ENCODE measurements at places on chromosomes 3 and 15.

GRCh38 chr3:27345493-27345892, 23.7 kb downstream of the NEK10 start:
- DNase-seq = no peak

- no peak for DNase-seq
Observed at GRCh38 chr15:25391971-25392721, 46.7 kb downstream of the UBE3A start.

DNA sequence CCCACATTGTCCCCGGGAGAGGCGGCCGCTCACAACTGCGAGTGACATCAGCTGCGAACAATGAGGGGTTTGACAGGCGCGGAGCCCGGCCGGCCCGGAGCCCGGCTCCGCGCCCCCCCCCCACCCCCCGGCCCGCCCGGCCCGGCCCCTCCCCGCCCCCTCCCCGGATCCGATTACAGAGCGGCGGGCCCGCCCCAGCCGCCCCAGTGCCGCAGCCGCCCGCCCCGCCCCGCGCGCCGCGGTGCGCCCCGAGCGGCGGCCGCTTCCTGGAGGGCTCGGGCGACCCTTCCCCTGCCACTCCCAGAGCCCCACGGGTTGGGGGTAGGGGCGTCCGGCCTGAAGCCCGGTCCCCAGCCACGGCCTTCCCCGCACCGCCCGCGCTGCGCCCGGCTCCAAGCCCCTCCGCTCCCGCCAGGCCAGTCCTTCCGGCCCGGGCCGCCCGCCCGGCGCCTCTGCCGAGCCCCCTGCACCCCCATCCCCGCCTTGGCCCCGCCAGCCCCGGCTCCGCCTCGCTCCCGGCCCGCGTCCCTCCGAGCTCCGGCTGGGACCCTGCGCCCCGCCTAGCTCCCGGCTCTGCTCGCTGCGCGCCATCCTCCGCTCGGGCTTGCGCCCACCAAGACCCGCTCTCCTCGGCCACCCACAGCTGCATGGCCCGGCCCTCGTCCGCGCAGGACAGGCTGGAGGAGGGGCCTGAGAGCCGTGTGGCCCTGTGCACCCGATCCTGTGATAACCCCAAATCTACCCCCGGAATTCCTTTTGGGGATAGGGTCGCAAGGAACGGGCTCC, at the start of gene PCBP4:
Gene PCBP4 (minus strand): TSS at position 71 of the 786 bp plus-strand sequence. CDS start 6,214 bp downstream, outside the sequence.
- no peak for DNase-seq

DNA sequence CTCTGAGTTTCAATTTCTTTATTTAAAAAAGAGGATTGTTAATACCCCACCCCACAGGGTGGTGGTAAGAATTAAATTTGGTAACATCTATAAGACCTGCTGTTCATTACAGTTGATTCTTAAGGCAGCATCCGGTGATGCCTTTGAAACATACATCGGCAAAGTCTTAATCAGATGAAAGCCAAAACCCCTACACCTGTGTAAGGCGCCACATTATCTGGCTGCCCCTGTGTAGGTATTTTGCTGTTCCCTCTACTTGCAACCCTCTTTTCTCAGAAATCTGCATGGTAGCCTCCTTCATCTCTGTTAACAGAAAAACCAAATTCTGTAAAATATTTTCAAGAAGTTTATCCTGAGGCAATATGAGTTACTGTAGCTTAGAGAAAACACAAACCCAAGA, 90.0 kb downstream of the ST6GAL1 start:
- no peak for DNase-seq

DNA sequence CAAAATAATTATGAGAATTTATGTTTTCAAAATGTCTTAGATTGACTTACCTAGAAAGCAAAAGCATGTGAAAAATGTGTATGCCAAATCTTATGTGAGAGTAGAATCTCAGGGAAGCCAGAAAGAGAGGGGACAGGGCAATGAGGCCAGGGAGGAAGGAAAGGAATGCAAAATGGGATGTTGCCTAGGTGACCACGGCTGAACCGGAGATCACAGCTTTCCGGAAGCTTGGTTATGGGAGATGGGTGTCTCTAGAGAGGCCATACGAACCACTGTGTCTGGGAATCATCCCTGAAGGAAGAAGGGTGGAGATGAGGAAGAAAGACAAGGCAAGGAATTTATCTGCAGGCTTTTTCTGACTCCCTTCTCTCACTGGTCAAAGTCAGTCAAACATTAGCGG, 76.0 kb downstream of the SUCLG2 start:
- no peak for DNase-seq

GRCh38 chr15:85394554-85395333, 14.3 kb downstream of the AKAP13 start:
- no peak for DNase-seq

DNA sequence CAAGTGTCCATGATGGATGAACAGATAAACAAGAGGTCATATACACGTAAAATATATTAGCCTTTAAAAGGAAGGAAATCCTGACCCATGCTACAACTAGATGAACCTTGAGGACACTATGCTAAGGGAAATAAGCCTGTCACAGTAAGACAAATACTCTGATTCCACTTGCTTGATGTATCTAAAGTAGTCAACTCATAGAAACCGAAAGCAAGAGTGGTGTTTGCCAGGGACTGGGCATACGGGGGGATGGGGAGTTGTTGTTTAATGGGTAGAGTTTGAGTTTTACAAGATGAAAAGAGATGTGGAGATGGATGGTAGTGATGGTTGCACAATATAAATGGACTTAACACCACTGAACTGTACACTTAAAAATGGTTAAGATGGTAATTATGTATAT, 65.4 kb downstream of the C3orf70 start:
- DNase-seq = no peak

- no peak for DNase-seq
Observed at GRCh38 chr3:43260412-43260811, 25.9 kb upstream of the SNRK start.

- no peak for DNase-seq
Observed at GRCh38 chr15:69082554-69082953, 68.1 kb downstream of the NOX5 start.

DNA sequence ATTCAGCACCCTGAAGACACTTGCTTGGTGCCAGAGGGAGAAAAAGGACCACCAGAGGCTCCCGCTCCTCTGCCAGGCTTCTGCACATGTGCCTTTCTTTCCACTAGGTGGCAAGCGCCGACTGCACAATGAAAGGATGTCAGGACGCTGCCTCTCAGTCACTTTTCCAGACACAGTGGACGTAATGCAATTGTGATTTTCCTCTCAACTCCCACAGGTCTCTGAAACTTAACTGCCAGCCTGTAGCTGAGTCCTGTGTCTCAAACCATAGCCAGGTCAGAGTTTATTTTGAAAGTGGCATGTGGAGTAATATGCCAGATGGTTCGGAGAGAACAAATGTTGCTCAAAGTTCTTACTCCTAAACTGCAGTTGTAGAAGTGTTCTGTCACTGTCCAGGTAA, 162.9 kb downstream of the ITPR1 start:
- no peak for DNase-seq

DNA sequence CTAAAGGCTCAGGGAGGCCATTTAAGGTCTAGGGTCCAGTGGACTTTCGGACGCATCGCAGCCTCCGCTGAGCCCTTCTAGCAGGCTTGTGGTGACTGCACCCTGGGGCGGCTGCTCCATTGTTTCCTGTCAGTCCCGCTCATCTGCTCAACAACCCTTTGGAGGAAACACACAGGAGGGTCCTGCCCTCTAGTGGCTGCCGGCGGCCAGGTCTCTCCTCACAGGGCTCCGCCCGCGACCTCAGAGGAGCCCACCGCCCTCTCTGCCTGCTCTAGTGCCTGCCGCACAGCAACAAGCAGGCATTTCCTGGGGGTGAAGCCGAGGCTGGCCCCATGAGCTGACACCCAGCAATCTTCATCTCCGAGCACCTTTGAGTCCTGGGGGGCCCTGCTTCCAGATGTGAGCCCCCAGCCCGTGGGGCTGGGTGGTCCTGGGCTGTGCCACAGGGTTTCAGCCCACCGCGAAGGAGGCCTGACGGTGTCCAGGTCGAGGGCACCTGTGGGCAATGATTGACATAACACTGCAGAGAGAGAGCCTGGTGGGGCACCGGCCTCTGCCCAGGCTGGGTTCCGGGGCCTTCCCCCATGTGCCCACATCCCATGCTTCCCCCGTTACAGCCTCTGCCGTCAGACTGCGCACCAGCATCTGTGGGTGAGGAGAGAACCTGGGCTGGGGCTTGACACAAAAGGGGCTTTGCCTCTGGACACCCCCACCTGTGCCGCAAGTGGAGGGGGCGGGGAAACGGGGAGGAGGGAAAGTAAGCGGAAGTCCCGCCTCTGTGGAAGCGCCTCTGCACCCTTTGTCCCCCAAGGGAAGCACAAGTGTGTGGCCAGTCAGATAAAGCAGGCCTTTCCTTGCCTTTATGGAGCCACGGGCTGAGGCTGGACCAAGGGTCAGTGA, 27.0 kb upstream of the SFMBT1 start:
- peak; percentile 87 for DNase-seq

DNA sequence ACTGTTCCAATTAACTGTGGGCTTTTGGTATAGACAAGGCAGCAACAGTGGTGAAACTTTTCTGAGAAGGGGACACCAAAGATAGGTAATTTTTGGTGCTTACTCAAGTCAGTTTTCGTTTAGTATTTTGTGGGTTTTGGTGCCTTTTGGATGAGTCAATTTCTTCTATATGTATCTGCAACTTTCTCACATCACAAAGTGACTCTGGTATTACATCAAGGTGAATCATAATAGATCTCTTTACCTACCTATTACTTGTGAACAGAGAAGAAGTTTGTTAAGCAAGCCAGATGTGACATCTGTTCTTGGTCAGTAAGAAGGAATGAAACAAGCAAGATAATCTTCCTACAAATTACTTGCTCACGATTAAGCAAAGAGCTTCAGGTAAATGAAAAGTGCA, 732.4 kb upstream of the DPPA4 start:
- DNase-seq = no peak

DNA sequence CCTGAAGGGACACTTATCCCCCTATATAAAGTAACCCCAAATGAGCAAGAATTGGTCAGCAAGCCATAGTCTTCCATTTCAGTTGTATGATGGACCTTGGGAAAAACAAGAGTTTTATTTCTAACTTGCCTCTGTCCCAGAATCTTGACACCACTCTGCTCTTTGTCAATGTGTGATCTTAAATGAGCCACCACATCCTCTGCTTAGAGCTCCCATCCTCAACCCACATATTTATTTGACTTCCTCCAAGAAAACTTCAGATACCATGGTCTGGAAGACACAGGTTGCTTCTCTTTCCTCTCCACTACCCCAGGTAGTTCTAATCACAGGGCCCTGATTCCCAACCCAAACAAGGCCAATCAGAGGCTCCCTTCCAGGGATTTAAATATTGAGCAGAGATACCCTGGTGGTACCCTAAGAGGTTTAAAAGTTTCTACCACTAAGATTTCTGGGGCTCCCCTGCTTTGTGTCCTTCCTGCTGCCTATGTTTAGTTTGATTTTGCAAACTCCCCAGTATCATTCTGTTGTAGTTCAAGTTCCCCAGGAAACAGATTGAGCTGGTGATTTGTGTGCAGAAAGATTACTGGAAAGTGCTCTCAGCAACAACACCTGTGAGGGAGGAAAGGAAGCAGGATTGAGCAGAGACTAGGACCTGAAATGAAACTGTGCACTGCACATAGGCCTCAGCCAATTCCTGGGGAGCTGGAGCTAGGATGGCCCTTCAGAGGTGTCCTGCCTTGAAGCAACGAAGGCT, 64.3 kb downstream of the MTHFS start:
- DNase-seq = no peak

- DNase-seq = no peak
Observed at GRCh38 chr15:52491472-52491871, 37.2 kb downstream of the MYO5A start.

DNA sequence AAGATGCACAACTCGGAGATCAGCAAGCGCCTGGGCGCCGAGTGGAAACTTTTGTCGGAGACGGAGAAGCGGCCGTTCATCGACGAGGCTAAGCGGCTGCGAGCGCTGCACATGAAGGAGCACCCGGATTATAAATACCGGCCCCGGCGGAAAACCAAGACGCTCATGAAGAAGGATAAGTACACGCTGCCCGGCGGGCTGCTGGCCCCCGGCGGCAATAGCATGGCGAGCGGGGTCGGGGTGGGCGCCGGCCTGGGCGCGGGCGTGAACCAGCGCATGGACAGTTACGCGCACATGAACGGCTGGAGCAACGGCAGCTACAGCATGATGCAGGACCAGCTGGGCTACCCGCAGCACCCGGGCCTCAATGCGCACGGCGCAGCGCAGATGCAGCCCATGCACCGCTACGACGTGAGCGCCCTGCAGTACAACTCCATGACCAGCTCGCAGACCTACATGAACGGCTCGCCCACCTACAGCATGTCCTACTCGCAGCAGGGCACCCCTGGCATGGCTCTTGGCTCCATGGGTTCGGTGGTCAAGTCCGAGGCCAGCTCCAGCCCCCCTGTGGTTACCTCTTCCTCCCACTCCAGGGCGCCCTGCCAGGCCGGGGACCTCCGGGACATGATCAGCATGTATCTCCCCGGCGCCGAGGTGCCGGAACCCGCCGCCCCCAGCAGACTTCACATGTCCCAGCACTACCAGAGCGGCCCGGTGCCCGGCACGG, 991 bp downstream of the SOX2 start:
- no peak for DNase-seq

DNA sequence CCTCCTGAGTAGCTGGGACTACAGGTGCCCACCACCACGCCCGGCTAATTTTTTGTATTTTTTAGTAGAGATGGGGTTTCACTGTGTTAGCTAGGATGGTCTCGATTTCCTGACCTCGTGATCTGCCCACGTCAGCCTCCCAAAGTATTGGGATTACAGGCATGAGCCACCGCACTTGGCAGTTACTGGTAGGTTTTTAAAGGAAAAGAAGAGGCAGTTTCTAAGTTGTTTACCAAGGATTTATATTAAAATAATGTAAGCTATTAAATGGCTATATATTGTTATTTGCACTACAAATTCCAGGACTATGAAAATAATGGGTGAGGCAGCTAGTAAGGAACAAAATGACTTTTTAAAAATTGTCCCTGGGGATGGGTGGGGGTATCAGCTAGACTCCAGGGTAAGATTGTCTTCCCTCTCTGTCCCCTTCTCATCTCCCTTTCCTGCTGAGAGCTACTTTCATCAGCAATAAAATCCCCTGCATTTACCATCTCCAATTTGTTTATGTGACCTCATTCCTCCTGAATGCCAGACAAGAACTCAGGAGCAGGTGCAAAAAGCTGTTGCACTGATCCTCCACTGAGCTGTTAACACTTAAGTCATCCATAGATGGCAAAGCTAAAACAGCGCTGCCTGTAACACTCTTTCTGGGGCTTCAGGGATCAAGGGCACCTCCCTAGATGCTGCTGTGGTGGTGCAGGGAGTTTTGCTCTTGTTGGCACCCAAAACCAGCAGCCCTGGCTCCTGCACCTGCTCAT, 165.2 kb downstream of the ZPLD1 start:
- DNase-seq = no peak

GRCh38 chr3:49296781-49297411, 19.9 kb upstream of the C3orf62 start:
- no peak for DNase-seq

DNA sequence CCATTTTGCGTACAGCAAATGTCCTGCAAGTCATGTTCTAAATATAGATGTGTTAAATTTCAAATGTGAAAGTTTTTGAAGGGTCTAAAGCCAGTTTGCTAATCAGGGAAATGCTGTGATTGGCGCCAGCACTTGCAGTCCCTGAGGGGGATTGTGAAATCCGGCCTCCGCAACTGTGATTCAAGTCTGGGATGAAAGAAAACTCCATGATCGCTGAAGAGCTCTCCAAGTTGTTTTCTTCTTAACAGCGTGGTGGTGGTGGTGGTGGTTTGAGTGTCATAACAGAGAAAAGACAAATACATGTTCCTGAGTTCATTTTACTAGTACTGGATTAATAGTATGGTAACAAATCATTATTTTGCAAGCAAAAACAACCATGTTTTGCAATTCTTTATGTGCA, 51.8 kb downstream of the MITF start:
- DNase-seq = no peak

All from activated CD4-positive, alpha-beta T cell treated with anti-CD3 and anti-CD28 coated beads, Interleukin-2, amount 50 U/mL, for 4 hours (primary cell).